T-helper 2 cell (primary cell): ENCODE measurements at places on chromosomes 12 and 14.

GRCh38 chr14:105299654-105300541 is 903 bp downstream of the BRF1 start:
- peak; percentile 39 for DNase-seq

- no peak for DNase-seq
These were observed 25.7 kb downstream of the SOAT2 start for GRCh38 chr12:53128780-53129569.

DNA sequence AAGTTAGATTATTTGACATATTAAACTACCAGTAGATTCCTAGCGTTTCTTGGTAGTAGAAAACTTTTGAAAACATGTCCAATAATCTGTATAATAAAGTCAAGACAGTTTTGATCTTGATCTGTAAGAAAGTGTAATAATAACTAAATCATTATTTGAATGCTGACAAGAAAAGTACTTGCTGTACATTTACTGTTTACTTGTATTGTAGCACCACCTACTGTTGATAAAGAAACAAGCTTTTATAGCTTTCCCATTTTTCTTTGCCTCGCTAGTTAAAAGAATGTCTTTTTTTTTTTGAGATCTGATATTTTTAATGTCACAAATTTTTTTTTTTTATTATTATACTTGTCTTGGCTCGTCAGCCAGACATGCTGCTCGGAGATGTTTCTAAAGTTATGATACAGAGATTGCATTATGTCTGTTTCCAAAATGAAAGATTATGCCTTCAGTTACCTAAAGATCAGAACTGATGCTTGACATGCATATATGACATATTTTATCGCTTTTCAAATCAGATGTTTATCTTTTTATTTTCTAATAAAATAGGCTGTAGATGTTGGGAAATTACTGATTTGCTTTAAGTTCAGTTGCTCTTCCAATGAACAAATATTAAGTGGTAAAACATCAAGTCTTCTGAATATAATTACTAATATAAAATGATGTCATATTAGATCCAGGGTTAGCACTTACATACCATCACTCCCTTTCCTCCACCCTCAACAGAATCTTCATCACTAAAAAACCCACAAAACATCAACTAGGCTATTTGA is 140.5 kb downstream of the AKAP6 start:
- DNase-seq, result no peak

DNA sequence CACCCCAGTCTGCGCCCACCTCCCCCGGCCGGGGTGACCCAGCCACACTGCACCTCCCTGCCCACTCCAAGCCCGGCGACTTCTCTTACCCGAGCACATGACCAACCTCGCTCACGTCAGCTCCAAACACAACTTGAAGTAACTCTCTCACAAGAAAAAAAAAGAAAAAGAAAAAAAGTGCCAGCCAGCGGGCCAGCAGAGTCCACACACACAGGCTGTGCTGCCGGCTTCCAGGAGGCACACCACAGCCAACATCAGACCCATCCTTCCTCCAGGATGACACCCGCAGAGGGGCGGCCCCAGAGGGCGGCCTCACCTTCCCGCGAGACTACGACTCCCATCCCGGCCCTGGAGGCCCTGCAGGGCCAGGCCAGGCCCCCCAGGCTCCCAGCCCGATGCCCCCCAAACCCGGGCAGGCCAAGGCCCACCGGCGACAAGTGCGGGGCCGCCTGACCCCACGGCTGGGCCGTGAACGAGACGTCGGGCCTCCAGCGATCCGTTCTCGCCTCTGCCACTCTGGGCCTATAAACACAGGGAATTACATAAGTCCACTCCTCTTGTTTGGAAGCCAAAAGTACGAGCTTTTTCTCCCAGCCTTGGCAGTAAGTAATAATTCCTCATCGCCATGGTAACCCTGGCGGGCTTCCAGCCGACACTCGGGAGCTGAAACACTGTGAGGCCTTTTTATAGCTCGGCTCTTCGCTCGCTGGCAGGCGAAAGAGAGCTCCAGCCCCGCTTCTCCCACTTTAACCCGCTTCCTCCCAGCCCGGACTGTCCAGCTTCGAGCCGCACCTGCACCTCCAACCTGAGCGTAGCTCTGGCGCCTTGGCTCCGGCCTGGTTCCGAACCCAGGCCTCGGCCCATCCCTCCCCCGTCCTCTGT is 49.1 kb downstream of the NCOR2 start:
- no peak for DNase-seq

DNA sequence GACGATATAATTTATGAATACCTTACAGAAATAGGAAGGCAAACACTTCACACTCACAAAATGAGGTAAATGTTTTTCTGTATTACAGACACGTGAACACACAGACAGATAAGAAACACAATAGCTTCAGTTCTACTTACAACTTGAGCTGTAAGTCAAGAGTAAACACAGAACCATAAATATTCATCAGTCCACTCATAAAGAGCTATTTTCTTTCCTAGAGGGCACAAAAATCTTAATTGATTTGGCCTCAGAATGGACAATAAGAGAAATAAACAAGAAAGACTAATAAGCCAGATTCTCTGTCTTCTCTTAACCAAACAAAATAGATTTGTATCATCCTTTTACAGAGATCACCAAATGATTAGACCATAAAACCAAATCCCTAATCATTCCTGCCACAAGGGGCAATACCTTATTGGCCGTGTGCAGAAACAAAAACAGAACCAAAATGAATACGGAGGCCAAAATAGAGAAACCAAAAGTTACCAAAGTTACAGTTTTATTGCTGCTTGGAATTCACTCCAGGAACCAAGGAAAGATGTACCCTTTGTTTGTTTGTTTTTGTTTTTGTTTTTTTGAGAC is 38.1 kb upstream of the GARIN2 start:
- DNase-seq, result no peak

DNA sequence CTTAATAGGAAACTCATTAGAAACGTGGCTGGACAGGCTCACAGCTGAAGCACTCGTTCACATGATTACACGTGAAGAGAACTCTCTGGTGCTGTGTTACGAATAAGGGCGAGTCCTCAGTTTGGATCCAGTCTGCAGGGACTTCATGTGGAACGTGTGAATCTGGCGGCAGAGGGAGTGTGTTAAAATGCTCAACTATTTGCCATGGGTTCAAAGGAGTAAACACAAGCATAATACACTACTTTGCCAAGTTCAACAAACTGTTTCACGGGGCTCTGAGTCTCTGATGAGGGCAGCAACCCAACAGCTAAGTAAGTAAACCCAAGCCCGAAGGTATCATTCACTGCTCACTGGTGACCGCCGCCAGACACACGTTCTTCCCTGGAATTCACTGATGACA is 42.4 kb downstream of the NUAK1 start:
- no peak for DNase-seq

- no peak for DNase-seq
These were observed 65.6 kb upstream of the FICD start for GRCh38 chr12:108449478-108449877.

DNA sequence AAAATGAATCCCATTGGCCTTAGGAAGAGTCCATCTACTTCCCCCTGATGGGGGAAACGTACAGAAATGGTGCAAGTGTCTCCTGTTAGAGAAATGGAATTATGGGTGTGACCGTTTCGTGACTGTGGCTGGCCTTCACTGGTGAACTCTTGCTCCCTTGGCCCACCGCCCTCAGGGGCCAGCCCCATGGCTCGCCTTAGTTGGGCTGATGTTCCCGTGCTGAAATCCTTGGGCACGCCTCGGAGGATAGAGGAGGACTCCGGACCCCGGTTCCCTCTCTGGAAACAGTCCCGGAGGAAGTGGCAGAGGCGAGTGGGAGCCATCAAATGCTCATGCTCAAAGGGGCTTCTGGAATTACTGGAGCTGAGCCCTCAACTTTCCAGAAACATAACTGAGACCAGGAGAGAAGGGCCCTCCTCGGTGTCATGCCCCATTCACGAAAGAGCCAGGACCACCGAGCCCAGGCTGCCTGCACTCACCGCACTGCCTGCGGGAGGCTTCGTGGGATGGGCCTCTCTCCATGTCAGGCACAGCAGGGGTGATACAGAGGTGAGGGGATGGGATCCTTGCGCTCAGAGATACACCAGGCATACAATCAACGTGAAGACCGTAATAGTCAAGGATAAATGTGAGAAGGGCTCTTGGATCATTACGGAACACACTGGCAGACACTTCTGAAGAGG is 10.1 kb upstream of the CACNA2D4 start:
- no peak for DNase-seq

GRCh38 chr12:1297206-1297605 is 297.2 kb downstream of the FBXL14 start:
- no peak for DNase-seq

DNA sequence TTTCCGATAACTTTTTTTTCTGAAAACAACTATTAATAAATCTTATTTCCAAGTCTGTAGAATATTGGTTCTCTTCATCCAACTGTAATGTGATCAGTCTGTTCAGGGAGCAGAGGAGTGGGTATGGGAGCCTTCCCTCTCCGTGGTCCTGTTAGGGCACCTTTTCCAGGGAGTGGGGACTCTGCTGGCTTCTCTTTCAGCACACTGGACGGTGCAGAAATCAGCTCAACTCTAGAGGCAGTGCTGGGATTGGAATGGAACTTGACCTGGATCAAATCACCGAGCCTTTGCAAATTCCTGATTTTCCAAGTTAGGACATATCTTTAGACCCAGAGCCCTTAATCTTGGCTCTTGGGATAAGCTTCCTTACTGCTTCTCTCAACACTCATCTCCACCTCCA is 630.4 kb downstream of the DIO2 start:
- no peak for DNase-seq

- no peak for DNase-seq
These were observed 34.9 kb downstream of the CACNA2D4 start for GRCh38 chr12:1883513-1883912.

DNA sequence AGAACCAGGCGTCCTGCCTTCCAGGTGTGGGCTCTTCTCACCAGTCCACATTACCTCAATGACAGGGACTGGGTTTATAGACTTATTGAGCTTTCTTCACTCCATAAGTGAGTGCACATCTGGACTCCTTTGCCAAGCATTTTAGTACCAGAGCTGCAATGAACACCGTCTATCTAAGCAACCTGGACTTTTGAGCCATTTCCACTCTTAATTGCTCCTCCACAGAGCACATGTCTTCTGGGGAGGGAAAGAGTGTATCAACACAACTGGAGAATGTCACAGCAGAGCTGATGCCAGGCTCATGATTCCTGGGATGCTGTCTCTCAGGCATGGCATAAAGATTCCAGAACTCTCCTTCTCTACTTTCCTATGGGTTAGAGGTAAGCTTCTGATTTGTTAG is 43.0 kb upstream of the BDKRB2 start:
- no peak for DNase-seq

DNA sequence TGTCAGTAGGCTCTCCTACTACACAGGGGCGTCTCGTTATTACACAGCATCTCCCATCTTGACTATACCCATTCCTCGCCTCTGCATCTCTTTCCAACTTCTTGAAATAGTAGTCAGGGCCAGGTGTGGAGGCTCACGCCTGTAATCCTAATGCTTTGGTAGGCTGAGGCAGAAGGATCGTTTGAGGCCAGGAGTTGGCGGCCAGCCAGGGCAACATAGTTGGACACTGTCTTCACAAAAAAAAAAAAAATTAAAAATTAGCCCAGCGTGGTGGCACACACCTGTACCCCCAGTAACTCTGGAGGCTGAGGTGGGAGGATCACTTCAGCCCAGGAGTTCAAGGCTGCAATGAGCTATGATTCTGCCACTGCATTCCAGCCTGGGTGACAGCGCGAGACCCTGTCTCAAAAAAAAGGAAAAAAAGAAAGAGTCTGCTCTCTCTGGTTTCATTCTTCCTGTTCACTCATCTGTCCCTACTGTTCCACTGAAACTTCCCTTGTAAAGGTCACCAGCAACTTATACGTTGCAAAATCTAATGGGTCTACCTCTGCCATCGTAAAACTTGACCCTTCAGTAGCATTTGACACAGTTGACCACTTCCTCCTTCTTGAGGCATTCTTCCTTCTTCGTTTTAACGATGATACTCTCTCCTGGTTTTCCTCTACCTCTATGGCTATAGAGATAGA is 41.0 kb upstream of the PTGR2 start:
- DNase-seq, result no peak

DNA sequence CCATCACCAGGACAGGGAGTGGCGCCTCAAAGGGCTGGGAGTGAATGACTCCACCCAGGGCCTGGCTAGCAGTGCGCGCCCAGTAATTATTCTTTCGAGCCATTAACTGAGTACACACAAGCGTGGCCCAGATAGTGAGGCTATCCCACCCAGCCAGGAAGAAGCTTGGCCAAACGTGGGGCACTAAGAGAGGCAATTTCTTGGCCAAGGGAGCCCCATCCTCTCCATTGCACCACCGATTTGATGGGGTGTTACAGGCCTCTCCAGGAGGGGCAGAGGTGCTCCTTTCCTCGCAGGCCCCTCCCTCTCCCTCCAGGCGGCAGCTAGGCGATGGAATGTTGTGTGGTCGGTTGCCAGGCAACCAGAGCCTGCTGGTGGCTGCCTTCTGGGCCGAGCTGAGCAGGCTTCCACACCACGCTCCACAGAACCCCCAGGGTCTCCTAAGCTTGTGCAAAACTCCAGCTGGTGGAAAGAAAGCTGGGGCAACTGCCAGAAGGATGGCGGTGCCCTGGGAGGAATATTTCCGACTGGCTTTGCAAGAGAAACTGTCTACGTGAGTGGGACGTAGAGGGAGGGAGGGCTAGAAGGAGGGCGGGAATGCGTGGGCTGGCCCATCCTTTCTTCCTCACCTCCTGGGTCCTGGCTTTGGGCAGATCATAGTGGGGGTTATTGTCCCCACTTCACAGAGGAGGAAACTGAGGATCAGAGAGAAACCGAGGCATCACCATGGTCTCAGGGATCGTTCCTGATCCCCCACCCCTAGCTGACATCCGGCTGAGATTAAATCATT is at the start of gene CFAP73:
Gene CFAP73, plus strand, starts transcription at position 364 of the 790 bp plus-strand sequence. Its CDS starts 134 bp downstream, at position 498.
- no peak for DNase-seq
